ENCODE measurements at places on chromosomes 1 and 21. TPM values are rescaled to one million over a fixed set of nuclear protein-coding genes. Genes with fewer than 3 reads are reported as not detected.

PKP1 gene
- total RNA-seq, result 0.30 TPM

PRR9 gene
- 0.23 TPM for total RNA-seq

CTSE gene
- total RNA-seq, result not detected

COL16A1 gene
- 90.8 TPM for total RNA-seq

C1orf116 gene
- total RNA-seq, result under 0.01 TPM

HEYL gene
- 0.30 TPM for total RNA-seq

AIM2 gene
- total RNA-seq, result not detected

TEX38 gene
- not detected for total RNA-seq

DUSP10 gene
- 17.3 TPM for total RNA-seq

BTG2 gene
- 14.7 TPM for total RNA-seq

C8B gene
- total RNA-seq, result not detected

CNR2 gene
- total RNA-seq, result not detected

MATN1 gene
- total RNA-seq, result not detected

OR10Z1 gene
- not detected for total RNA-seq

TP73 gene
- total RNA-seq, result 0.07 TPM

KANK4 gene
- 0.07 TPM for total RNA-seq

TPTE gene
- total RNA-seq, result not detected

ATP5PF gene
- 37.1 TPM for total RNA-seq

LEPROT gene
- 51.7 TPM for total RNA-seq

SLC2A1 gene
- total RNA-seq, result 264 TPM

SERPINC1 gene
- total RNA-seq, result 0.07 TPM

IQGAP3 gene
- 16.6 TPM for total RNA-seq

CLDN8 gene
- total RNA-seq, result not detected

TENT5C gene
- total RNA-seq, result 1.5 TPM

SPRR3 gene
- not detected for total RNA-seq

GPR25 gene
- total RNA-seq, result not detected

PLEKHN1 gene
- total RNA-seq, result 0.66 TPM

C2CD2 gene
- 53.3 TPM for total RNA-seq

SLC1A7 gene
- total RNA-seq, result 0.52 TPM

SORT1 gene
- 27.4 TPM for total RNA-seq

S100A7 gene
- total RNA-seq, result not detected

BRDT gene
- not detected for total RNA-seq

PGBD5 gene
- 0.20 TPM for total RNA-seq

FCRL2 gene
- not detected for total RNA-seq

SIKE1 gene
- 68.0 TPM for total RNA-seq

SHE gene
- total RNA-seq, result 0.07 TPM

NBPF19 gene
- 13.5 TPM for total RNA-seq

DIO1 gene
- total RNA-seq, result not detected

FMOD gene
- 32.6 TPM for total RNA-seq

CASZ1 gene
- 0.50 TPM for total RNA-seq

SPOCD1 gene
- 63.8 TPM for total RNA-seq

FYB2 gene
- not detected for total RNA-seq

KIF26B gene
- 27.0 TPM for total RNA-seq

CFHR3 gene
- not detected for total RNA-seq

PLPPR4 gene
- total RNA-seq, result 46.9 TPM

KIF17 gene
- total RNA-seq, result 0.39 TPM

RXRG gene
- not detected for total RNA-seq

UBXN10 gene
- not detected for total RNA-seq

SPATA46 gene
- not detected for total RNA-seq

TRIM63 gene
- 0.30 TPM for total RNA-seq

PRELP gene
- total RNA-seq, result 10.8 TPM

ABCA4 gene
- total RNA-seq, result 0.65 TPM

ARMH1 gene
- total RNA-seq, result 0.91 TPM

TTC34 gene
- total RNA-seq, result 0.33 TPM

AUNIP gene
- 0.30 TPM for total RNA-seq

TEKT2 gene
- total RNA-seq, result 0.36 TPM

LYPD8 gene
- not detected for total RNA-seq

PTPN7 gene
- total RNA-seq, result not detected

Measured in smooth muscle cell of the pulmonary artery (primary cell).